ENCODE measurements at places on chromosomes 6 and 20.

DNA sequence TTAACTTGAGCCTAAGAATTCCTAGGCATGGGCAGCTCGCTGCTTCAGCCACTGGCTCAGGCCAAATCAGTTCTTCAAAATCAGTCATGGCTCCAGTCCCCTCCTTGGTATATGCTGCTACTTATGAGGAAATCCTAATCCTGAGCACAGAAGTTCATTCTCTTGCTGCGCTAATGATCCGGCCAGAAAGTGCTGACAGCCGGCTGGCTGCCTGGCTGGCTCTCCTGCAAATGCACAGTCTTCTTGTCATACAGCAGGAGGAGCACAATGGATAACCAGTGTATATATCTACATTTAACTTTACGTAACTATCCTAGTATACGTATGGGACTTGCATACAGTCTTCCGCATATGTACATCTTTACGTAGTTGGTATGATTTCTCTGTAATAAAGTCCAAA lies 500.8 kb downstream of the PRKN start:
- DNase-seq = no peak

DNA sequence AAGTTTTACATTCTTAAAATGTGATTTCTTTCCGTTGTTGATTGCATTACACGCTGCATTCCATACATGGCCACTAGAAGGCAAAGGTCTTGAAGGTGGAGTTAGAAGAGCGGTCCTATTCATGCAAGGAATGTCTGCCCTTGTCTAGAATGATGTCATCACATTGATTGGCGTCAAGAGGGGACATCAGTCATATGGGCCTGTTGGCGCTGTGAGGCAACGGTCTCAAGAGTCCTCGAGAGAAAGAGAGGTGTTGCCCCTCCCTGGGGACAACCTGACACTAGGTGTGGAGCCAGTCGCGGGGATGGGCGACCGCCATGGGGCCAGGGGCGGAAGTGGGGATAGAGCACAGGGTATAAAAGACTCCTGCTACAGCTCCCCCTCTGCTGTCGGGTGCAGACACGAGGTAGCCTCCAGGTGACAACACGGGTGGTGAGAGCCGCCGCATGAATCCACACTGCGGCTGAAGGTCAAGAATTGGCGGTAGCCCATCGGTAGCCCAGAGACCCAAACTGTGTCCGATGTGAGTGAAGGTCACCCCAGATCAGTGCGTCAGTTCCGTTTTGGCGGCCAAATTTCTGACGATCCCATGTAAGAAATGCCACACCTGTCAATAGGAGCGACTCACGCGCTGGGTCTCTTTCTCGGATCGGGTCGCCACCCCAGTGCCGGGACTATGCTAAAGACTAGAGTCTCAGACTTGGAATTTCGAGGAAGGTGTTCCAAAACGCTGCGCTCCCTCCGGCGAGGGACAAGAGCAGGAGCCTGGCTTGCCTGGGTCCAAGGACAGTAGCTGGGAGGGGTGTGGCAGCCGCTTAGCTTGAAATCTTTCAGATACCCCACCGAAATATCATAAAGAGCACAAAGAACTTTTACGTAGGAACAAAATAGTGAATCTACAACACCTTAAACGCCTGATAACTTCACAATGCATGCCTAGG lies 93.2 kb upstream of the ZNF184 start:
- DNase-seq = no peak

GRCh38 chr6:34332251-34333198 lies 59.9 kb downstream of the NUDT3 start:
- DNase-seq = no peak

DNA sequence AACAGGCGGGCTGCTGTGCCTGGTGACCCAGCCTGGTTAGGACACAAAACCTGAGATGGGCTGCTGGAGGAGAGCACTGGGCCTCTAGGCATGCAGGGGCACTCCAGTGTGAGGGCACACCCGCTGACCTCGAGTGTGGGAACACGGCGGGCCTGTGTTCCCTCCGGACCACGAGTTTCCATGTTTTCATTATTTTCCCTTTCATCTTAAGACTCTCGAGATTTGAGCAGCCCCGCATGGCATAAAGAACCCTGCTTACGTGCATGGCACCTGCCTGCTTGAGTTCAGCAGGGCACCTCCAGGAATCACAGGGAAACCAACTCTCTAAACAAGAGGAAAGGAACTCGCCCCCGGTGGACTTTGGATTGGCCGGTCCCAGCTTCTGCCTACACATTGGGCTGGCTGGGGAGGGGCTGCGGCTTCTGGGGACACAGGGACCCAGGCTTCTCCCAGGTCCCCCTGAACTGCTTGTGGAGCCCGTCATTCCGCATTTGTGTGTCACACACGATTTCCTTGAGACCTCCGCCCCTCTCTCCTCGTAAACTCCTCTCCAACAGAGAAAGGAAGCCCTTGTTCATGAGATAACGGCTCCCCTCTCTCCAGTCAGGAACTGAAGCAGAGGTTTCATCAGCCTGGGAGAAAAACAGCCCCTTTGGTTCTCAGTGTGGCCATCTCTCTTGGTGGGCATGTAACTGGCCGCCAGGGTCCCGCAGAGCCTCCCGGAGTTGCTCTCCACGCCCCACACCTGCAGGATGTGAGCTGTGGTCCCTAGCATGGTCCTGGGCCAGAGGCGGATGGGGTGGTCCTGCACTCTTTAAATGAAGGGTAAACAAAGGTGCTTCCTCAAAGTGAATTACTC lies 181.8 kb downstream of the TTLL2 start:
- no peak for DNase-seq

GRCh38 chr6:163543321-163543720 lies 128.8 kb downstream of the QKI start:
- no peak for DNase-seq

DNA sequence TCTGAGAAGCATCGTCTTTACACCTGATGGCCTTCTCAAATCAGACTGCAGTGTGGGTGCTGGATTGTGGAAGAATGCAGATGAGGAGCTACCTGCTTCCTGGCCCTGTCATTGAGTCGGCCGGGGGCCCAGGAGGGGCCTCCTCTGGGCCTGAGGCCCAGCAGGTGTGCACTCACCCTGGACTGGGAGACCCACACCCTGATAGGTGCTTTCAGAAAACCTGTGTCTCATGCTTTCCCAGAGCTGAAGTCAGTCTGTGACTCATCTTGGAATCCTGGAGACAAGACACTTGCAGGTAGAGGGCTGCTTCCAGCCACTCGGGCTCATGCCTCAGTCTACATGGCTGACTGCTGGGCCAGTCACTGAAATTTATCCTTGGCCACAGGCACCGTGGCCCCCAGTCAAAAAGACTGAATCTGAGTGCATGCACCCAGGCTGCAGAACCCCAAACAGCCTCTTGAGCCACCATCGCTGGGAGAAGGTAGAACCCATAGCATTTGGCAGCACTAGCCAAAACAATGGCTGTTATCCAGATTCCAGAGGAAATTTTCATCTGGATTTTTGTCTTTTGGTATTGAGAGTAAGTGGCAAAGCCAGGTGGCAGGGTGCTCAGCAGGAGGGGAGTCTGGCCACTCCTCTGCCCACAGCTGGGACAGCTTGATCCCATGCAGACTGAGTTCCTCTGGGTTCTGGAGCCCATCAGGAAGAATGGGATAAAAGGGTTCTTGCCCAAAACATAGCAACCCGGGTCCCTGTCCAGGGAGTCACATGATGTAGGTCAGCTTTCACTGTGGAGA lies 182.0 kb upstream of the CST7 start:
- no peak for DNase-seq

DNA sequence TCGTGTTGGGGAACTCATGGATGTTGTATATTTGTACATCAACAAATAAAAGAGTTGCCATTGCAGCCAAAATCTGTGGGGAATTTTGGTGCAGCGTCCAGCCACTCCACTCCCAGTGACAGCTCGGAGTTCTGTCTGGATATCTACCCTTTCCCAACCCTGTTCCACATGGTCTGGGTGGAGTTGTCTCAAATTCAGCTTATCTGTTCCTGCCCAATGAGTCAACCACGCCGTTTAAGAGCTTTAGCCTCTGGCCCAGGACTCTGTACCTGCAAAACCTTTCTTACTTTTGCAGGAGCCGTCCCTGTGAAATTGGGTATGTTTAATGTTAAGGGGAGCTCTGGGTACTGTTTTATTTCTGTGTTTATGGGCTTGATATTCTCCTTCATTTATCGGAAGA lies 33.9 kb upstream of the OVOL2 start:
- DNase-seq = no peak

DNA sequence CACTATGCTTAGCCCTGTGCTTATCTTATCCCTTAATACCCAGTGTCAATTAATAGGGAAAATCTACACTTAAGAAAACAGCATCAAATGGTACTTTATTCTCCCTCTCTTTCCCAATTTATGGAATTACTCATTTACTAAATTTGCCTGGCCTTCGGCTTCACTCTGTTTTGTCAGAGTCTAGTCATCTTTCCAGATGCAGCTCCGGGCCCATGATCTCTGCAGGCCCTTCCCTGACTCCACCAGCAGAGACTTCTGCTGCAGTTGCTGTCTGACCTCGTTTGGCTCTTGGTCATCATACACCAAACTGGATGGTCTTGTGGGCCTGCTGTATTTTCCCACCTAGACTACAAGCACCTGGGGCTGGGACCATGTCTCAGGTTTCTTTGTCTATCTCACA lies 27.4 kb downstream of the MRS2 start:
- no peak for DNase-seq

DNA sequence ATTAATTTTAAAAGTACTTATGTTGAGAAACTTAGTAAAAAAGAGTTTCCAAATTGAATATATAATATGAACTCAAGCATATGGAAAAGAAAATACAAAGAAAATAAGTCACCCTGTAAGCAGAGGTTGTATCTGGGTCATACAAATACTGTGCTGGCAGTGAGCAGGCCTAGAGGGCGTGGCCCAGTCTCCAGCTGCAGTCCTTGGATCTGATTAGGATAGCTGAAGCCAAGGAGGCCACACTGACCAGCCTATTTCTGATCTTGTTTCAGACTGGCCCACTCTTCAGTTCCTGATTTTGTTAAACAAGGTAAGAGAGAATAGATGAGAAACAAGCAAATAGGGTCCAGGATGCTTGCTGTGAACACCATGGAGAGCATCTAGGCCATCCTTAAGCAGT lies 228.8 kb downstream of the EPM2A start:
- no peak for DNase-seq

DNA sequence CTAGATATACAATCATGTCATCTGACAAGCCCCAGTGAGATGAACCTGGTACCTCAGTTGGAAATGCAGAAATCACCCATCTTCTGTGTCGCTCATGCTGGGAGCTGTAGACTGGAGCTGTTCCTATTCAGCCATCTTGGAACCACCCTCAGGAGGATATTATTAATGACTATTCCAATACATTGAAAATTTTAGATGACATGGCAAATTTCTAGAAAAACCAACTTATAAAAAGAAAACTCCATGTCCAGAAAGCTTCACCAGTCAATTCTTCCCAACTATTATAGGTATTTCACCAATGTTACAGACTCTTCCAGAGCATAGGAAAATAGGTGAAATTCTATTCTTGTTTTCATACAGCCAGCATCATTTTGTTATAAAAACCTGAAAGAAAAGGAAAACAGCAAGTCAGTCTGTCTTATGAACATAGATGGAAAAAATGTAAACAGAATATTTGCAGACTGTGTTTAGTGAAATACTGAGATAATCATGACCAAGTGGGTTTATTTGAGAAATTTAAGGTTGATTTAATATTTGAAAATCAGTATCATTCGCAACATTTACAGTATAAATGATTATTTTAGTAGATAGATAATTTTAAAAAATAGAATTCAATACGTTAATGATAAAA lies 43.3 kb downstream of the ATRN start:
- DNase-seq = no peak

- no peak for DNase-seq
Measured at GRCh38 chr6:41404182-41404845, 68.9 kb downstream of the NCR2 start.

All from stimulated activated CD8-positive, alpha-beta memory T cell treated with anti-CD3 and anti-CD28 coated beads, Interleukin-4, amount 100 ng/mL, for 1 hour (primary cell).